ENCODE measurements at places on chromosomes 4 and X.

DNA sequence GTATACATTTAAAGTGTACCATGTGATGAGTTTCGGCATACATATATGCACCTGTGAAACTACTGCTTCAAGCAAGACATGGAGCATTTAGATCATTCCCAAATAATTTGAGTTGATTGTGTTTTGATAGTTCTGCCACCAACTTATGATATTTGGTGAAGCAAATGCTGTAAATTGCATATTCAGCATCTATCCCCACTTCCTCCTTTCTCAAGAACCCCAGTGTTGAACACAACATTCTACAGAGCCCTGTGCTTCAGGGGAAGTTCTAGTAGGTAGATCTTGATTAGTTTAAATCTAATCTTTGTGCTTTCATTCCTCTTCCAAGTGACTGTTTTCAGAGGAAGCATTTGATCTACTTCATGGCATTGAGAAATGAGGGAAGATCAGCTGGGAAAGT, 5.4 kb upstream of the SHROOM3 start:
- DNase-seq, result no peak

DNA sequence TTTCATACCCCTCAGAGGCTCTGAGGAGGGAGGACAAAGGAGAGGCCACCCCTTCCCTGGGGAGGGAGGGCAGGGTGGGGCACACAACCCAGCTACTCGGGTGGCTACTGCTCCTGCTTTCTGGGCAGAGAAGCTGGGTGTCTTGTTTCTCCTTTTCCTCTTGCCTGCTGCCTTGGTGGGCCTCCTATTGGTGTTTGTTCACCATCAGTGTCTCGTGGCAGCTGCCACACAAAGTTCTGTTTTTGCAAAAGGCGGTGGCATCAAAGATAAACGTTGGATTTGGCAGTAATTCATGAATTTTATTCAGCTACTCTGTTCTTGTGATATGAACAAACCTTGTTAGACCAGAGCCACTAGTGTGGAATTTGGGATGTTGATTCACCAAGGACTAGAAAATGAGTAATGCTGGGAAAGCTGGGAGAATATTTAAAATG, 153.0 kb upstream of the SCML1 start:
- no peak for DNase-seq

- no peak for DNase-seq
Observed at GRCh38 chr4:98996765-98997068, 1.2 kb downstream of the METAP1 start.

GRCh38 chrX:18899796-18900380, 84.0 kb downstream of the PHKA2 start:
- no peak for DNase-seq

DNA sequence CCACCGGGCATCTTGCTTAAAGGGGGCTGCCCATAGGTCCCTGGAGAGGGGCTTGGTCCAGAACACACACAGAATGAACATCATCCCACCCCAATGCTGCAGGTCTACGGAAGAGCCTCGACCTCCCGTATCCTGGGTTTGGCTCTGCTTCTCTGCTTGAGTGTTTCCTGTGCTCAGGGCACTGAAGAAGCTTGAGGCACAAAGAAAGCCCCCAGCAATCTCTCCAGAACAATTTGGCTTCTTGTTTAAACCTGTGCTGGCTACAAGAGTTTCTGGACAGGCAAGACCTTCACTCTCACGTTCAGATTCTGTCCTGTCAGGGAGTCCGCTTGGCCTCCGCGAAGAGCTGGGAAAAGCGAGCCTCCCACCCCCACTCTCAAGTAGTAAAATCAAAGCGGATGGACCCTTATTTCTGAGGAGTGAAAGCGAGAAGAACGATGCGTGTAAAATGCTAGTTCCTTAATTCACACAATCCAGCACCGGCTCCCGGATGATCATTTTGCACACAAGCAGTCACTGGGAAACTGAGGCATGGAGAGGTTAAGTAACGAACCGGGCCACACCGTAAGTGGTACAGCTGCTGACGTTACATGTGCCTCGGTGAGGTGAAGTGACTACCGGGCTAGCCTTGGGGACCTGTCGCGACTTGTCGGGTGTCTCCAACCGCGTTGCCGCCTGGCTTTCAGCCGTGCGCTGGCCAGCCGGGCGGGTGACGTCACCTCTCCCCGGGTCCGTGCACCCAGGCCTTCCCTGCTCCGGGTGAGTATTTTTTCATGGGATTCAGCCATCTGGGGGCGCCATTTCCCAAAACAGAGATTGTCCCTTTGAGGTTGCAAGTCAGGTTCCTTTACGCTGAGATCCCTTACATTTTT, 3.1 kb upstream of the SFRP2 start:
- peak; percentile 21 for DNase-seq
